A549 treated with GW870086 at 1 μM for 4 hours (cell line): ENCODE measurements at places on chromosomes 12 and 14. TPM values are rescaled to one million over a fixed set of nuclear protein-coding genes. Genes with fewer than 3 reads are reported as not detected.

FLRT2 gene
- total RNA-seq: 1.8 to 3.9 TPM (median 3.5 TPM) in 5 replicates

MANSC4 gene
- total RNA-seq: not detected in 5 replicates

CIT gene
- 8.2 to 13.2 TPM (median 11.6 TPM) in 5 replicates for total RNA-seq

RNF212B gene
- total RNA-seq: not detected in 5 replicates

C14orf39 gene
- total RNA-seq: 0.29 TPM in 1 of 5 replicates, not detected in the others

RESF1 gene
- total RNA-seq: 13.2 to 18.8 TPM (median 16.3 TPM) in 5 replicates

RDH16 gene
- total RNA-seq: 0.05 to 0.13 TPM (median 0.12 TPM) in 4 of 5 replicates, not detected in the other

LYZ gene
- total RNA-seq: 0.09 to 3.0 TPM (median 0.45 TPM) in 3 of 5 replicates, not detected in the others

CLEC4D gene
- total RNA-seq: not detected in 5 replicates

KERA gene
- total RNA-seq: not detected in 5 replicates

USP15 gene
- 25.6 to 35.2 TPM (median 31.8 TPM) in 5 replicates for total RNA-seq

CMA1 gene
- total RNA-seq: not detected in 5 replicates

ATP6V1D gene
- 69.1 to 107 TPM (median 72.2 TPM) in 5 replicates for total RNA-seq
